Heart left ventricle (tissue), 16 donors: ENCODE measurements at places on chromosomes 13 and 19. TPM values are rescaled to one million over a fixed set of nuclear protein-coding genes. Genes with fewer than 3 reads are reported as not detected.

DNA sequence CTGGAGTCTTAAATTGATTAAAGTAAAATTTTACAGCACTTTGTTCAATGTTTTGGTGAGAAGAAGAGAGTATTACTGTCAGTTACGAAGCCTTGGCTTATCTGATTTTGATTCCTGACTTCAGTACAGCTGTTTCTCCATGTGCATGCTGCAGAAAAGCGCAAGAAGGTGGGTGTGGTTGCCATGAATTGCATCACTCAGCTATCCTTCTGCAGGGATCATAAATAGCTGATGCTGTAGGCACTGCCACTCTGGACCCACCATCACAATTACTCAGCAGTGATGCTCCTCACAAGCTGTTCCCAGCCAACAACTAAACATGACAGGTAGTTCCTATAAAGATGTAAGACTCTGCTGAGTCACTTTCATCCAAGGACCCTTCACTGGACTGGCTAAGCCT is 321.2 kb downstream of the IRS2 start:
- H3K27ac ChIP-seq = no peak overlapping the region
- H3K4me3 ChIP-seq = no peak overlapping the region
- H3K4me1 ChIP-seq = no peaks in the 10 kb centered on the region
- no peak for DNase-seq

- no peak for DNase-seq
- no peak overlapping the region for H3K27ac ChIP-seq
- no peak overlapping the region for H3K4me3 ChIP-seq
- H3K27me3 ChIP-seq = no peaks in the 10 kb centered on the region
- H3K36me3 ChIP-seq = no peaks in the 10 kb centered on the region
Observed at GRCh38 chr19:51742789-51743188, 8.9 kb downstream of the FPR1 start.

DNA sequence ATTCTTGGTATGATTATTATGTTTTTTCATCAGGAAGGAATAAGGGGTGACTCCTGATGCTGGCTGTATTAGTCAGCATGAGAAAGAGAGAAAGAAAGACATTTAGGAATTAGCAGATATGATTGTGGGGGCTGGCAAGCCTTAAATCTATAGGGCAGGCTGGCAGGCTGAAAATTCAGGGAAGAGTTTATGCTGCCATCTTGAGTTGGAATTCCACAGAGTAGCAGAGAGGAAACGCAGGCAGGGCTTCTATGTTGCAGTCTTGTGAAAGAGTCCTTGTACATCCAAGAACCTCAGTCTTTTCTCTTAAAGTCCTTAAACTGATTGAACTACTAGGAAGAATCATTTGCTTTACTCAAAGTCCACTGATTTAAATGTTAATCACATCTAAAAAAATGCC is 262.7 kb upstream of the SLC10A2 start:
- DNase-seq = no peak
- no peak overlapping the region for H3K27ac ChIP-seq
- H3K36me3 ChIP-seq = no peaks in the 10 kb centered on the region

GRCh38 chr19:14168993-14169392 is 32.6 kb upstream of the ASF1B start:
- peaks cover 13% of the 10 kb centered on the region for H3K4me1 ChIP-seq
- H3K27ac ChIP-seq = no peak overlapping the region
- H3K36me3 ChIP-seq = peaks cover 3% of the 10 kb centered on the region
- DNase-seq = no peak
- H3K4me3 ChIP-seq = no peak overlapping the region

DNA sequence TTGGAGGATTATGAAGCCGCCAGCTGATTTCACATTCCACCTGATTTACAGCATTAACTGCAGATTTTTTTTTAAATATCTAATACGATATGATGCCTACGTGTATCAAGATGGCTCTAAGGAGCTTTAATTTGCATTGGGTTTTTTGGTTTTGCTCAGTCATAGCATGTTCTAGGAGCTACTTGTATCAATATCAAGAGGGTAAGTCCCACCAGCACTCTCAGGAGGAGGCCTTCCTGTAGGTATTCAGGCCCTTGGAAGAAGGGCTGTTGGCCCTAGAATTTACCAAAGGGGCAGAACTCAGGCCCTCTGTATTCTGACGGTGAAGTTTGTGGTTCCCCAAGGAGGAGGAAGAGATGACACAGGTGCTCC is 97.2 kb upstream of the IPO5 start:
- H3K4me1 ChIP-seq = peaks cover 6% of the 10 kb centered on the region
- no peak overlapping the region for H3K27ac ChIP-seq
- DNase-seq = no peak
- no peak overlapping the region for H3K4me3 ChIP-seq
- no peaks in the 10 kb centered on the region for H3K27me3 ChIP-seq
- H3K36me3 ChIP-seq = no peaks in the 10 kb centered on the region

- H3K36me3 ChIP-seq = no peaks in the 10 kb centered on the region
- no peak overlapping the region for H3K4me3 ChIP-seq
Observed at GRCh38 chr13:26822146-26822545, 61.6 kb upstream of the GPR12 start.

DNA sequence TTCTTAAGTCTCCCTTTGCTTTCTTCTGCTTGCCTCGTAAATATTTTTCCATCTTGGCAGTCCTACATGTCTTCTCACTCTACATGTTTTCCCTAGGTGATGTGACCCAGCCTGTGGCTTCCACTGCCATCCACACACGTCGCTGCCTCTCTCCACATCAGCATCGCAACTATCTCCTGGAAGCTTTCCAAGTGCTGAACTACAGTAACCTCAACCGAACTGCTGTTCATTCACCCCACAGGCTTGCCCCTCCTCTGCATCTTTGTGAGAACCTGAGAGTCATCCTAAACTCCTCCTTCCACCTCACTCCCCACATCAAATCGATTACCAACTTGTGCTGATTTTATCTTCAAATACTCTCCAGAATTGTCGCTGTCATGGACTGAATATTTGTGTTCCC is 41.2 kb upstream of the USPL1 start:
- H3K27me3 ChIP-seq = no peaks in the 10 kb centered on the region
- no peak overlapping the region for H3K4me3 ChIP-seq
- H3K36me3 ChIP-seq = no peaks in the 10 kb centered on the region
- H3K4me1 ChIP-seq = peaks cover 16% of the 10 kb centered on the region

DNA sequence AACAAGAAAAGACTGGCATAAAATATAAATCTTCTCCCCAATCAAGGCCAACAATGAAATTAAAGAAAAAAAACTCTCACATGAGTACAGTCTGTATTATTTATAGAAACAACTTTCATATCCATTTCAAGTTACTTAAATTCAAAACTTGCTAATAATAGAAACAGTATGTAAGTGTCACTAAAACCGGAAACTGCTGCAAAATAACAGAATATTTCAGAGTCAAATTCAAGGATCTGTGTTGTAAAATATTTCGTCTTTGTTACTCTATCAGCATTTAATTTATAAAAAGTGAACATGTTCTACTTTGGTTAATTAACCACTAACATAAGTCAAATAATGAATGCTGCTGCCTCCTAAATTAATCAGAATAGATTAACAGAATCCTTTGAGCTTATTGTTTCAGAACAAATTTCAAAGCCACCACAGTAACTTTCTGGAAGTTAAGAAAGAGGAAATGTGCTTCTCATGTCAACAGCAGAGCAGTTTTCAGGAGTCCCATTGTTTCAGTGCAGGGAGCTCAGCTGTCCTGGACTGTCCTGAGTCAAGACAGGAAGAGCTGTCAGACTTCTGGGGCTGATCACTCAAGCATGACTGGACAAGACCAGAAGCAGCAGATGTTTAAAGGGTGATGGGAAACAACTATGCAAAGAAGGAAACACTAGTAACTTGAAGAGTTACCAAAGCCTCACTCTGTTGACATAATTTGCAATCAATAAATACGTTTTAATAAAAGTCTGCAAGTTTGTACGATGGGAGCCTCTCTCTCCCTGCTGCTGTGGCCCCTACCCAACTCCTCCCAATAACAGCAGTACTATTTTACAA is 76.9 kb downstream of the FOXO1 start:
- no peaks in the 10 kb centered on the region for H3K27me3 ChIP-seq
- no peak overlapping the region for H3K4me3 ChIP-seq
- DNase-seq = peak; percentile 56
- peak overlapping the region; percentile 74 for H3K27ac ChIP-seq
- no peaks in the 10 kb centered on the region for H3K36me3 ChIP-seq

- H3K4me3 ChIP-seq = no peak overlapping the region
- H3K27ac ChIP-seq = no peak overlapping the region
Observed at GRCh38 chr19:7852851-7853769, 21.1 kb downstream of the PRR36 start.

DNA sequence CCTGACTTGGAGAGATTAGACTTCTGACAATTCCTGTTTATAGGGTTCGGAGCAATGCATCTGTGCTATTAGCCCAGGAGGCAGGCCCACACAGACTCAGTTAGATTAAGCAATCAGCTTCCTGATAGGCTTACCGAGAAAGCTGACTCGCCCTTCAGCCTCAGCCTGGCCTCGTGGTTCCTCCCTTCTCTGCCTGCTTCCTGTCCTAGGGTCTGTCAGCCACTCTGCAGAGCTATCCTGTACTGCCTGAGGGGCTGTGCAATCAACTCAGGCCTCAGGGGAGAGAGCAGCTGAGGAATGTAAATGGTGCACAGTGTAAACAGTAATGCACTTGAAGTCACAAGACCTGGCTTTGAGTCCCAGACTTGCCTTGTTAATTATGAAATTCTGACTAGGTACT is 30.7 kb downstream of the HTR2A start:
- H3K4me3 ChIP-seq = no peak overlapping the region
- no peaks in the 10 kb centered on the region for H3K4me1 ChIP-seq
- DNase-seq = peak; percentile 13
- no peaks in the 10 kb centered on the region for H3K36me3 ChIP-seq

DNA sequence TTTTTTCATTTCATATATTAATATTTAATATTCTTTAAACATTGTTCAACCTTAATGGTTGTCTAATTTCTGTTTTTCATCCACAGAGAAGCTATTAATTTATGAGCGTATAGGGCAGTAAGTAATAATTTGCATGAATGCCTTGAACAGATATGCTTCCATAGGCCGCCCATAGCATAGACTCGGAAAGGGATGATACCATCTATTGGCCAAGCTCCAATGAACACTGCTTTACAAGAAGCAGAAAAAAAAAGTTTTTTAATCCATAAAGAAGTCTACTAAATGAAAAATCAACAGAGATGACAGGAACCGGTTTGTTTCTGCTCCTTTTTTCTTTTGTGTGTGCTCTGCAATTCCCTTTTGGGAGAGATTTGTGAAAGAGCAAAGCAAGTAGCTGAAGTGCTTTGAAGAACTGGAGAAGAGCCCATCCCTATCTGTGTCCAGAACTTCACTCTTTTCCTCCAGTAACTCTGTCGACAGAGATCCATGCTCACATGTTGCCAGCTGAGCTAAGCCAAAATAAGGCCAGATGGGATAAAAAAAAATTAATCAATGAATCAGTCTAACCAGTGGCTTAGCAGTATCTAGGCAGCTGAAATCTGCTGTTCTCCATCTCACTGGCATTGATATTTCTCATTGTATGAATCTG is 215.9 kb upstream of the SOX21 start:
- no peaks in the 10 kb centered on the region for H3K4me1 ChIP-seq
- no peak overlapping the region for H3K4me3 ChIP-seq

- no peak for DNase-seq
- no peaks in the 10 kb centered on the region for H3K4me1 ChIP-seq
- H3K4me3 ChIP-seq = no peak overlapping the region
- no peak overlapping the region for H3K27ac ChIP-seq
Observed at GRCh38 chr19:43839139-43839538, 12.0 kb downstream of the ZNF283 start.

DNA sequence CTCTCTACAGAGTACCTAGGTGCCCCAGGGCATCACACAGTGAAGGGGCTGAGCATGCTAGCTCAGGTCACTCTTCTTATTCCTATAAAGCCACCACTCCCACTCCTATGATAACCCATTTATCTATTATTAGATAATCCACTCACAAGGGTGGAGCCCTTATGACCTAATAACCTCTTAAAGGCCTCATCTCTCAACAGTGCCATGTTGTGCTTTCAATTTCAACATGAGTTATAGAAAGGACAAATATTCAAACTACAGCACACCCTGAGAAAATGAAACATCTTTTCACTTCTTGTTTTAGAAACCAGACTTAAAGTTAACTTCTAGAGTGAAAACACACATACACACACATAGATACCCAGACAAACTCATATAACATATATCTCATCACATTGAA is 1494.9 kb upstream of the MIR17HG start:
- H3K4me1 ChIP-seq = no peaks in the 10 kb centered on the region
- H3K4me3 ChIP-seq = no peak overlapping the region
- no peaks in the 10 kb centered on the region for H3K27me3 ChIP-seq

GRCh38 chr19:28794301-28794700 is 418.6 kb downstream of the UQCRFS1 start:
- no peak for DNase-seq
- peaks cover 20% of the 10 kb centered on the region for H3K27me3 ChIP-seq
- no peak overlapping the region for H3K27ac ChIP-seq
- H3K36me3 ChIP-seq = no peaks in the 10 kb centered on the region
- H3K4me3 ChIP-seq = peak overlapping the region; percentile 27

GRCh38 chr13:34458756-34459715 is 483.0 kb upstream of the NBEA start:
- H3K27me3 ChIP-seq = no peaks in the 10 kb centered on the region
- no peak for DNase-seq
- no peaks in the 10 kb centered on the region for H3K36me3 ChIP-seq
- no peaks in the 10 kb centered on the region for H3K4me1 ChIP-seq
- H3K27ac ChIP-seq = peak overlapping the region; percentile 51

GRCh38 chr13:111846391-111847159 is 220.4 kb upstream of the SOX1 start:
- H3K36me3 ChIP-seq = no peaks in the 10 kb centered on the region
- peaks cover 6% of the 10 kb centered on the region for H3K27me3 ChIP-seq
- no peaks in the 10 kb centered on the region for H3K4me1 ChIP-seq
- no peak overlapping the region for H3K27ac ChIP-seq
- no peak overlapping the region for H3K4me3 ChIP-seq
- DNase-seq = no peak

DNA sequence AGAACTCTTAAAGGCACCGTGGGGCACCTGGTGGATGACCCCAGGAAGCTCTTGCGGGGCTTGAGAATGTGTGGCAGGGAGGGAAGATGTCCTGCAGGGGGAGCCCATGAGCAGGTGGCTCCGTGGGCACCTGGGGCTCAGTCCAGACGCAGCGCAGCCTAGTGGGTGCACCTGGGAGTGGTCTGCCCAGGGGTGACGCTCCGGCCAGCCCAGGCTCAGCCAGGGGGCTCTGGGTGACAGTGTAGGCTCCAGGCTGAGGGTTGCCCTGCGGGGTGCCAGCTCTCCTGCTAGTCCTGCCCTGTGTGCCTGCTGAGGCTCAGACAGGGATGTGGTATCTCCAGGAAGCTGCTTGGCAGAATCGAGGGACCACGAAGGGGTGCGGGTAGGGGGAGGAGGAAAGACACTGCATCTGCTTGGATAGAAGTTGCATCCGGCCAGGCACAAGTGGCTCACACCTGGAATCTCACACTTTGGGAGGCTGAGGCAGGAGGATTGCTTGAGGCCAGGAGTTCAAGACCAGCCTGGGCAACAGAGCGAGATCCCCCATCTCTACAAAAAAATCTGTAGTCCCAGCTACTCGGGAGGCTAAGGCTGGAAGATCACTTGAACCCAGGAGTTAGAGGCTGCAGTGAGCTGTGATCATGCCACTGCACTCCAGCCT is 15.0 kb upstream of the PGLS start:
- H3K27me3 ChIP-seq = no peaks in the 10 kb centered on the region
- DNase-seq = peak; percentile 63
- no peaks in the 10 kb centered on the region for H3K36me3 ChIP-seq

The VN1R2 gene
- not detected for total RNA-seq

The CADM4 gene
- 7.8 TPM for total RNA-seq

The ZNF470 gene
- 2.3 TPM for total RNA-seq

The FAM124A gene
- total RNA-seq = 16.8 TPM
